ENCODE measurements at places on chromosomes 3 and 15. TPM values are rescaled to one million over a fixed set of nuclear protein-coding genes. Genes with fewer than 3 reads are reported as not detected.
A peak's percentile ranks its signal among the peaks of the same experiment; 100 is the strongest.

The MORC1 gene
- not detected for total RNA-seq

The NPHP3 gene
- 30.1 TPM for total RNA-seq

The BCL2A1 gene
- 1.8 TPM for total RNA-seq

The RASGRF1 gene
- total RNA-seq, result 0.24 TPM

The CEMIP gene
- total RNA-seq, result 1.2 TPM

The NR1I2 gene
- not detected for total RNA-seq

The TRH gene
- total RNA-seq, result not detected

The ULK4 gene
- total RNA-seq, result 15.8 TPM

The CCR5 gene
- total RNA-seq, result 1.2 TPM

DNA sequence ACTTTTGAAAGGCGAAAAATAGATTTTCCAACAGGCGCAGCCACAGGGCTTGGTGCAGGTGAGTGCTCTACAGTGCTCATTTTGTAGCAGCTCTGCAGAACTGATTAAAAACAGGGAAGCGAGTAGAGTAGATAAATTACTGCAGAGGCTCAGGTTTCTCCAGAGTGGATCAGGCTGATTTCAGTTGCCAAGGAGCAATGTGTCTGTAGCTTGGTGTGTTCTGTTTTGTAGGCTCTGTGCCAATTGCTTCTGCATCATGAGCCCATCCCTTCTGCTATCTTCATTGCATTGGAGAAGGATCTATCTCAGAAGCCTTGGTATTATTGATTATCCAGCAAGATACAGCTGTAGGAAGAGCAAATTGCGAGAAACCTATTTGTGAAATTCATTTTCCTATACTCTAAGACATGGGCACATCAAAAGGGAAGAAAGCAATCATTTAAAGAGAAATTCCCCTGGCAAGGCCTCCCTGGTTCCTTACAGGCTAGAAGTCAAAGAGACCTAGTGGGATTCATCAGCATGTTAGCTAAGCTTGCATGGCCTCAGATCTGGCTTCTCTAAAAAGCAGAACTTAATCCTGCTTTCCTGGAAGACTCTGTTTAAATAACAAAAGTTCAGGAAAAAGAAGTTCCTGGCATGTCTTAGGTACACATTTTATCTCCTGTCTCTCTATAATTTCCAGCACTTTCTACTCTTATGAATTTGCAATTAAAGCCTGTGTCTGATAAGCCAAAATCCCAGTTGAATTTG, 432.4 kb upstream of the ATP10A start:
- no peak for DNase-seq

- no peak for DNase-seq
These were observed 29.5 kb upstream of the MGA start for GRCh38 chr15:41630616-41631217.

DNA sequence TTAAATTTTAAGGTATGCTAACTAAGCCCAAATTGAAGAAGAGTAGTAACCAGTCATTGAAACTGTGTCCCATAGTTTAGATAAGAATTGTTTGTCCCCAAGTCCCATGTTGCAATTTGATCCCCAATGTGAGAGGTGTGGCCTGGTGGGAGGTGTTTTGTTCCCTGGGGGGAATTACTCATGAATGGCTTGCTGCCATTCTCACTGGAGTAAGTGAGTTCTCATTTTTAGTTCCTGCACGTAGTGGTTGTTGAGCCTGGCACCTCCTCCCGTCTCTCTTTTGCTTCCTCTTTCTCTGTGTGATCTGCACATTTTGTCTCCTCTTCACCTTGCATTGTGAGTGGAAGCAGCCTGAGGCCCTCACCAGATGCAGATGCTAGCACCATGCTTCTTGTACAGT, 1271.0 kb downstream of the NSUN3 start:
- no peak for DNase-seq

GRCh38 chr15:69557020-69557706, 104.5 kb downstream of the RPLP1 start:
- peak; percentile 30 for DNase-seq

DNA sequence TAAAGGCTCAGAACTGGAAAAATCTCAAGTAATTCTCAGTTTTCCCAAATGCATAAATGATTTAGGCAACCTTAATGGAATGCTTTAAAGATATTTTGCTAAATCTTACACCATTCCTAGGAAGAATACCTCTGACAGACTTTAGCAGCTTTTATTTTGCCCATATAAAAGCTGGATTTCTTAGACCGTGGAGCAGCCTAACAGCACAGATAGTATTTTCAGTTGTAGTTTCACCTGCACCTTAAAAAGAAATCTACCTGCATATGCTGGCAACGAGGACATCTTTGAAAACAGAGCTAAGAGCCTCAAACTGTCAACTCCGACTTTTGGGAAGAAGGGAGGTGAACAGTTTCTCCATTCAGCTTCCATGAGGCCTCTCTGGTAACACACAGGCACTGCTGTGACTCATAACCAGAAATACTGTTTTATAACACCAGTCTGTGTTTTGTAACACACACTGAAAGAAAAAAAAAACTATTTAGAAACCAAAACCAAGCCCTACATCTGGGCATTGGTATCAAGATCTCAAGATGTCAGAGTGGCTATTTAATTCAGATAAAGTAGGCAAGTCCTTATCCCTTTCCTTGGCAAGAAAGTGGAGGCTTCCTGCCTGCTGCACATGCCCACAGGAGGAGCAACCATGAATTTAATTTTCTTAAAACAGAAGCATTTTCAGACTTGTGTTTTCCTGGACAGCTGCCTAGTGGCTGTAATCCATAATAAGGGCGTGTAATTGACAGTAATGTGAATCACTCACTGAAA, 181.5 kb upstream of the ICE2 start:
- DNase-seq, result no peak

- peak; percentile 31 for DNase-seq
These were observed 3.7 kb downstream of the PBRM1 start for GRCh38 chr3:52682016-52682415.

- DNase-seq, result no peak
These were observed 193.1 kb upstream of the LRRFIP2 start for GRCh38 chr3:37367436-37367835.

- DNase-seq, result no peak
These were observed 125.8 kb downstream of the PGPEP1L start for GRCh38 chr15:98881526-98882520.

- no peak for DNase-seq
These were observed 44.0 kb downstream of the ZBTB38 start for GRCh38 chr3:141412087-141412935.

GRCh38 chr3:22928216-22929110, 274.7 kb upstream of the UBE2E2 start:
- DNase-seq, result no peak

DNA sequence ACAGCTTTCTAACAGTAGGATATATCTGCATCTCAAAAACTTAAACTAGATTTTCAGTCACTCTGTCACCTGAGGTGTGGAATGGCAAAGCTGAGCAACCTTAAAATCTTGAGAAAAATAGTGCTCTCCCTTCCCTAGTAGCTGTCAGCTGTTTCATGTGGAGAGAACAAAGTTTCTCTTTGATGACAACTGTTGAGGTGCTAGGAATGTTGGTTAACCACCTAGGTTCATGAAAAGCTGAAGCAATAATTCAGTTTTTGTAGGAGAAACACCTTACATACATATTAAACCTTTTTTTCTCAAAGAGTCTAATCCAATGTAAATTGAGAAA, 40.8 kb downstream of the TCF12 start:
- DNase-seq, result no peak

- DNase-seq, result no peak
These were observed 1.8 kb upstream of the TGFBR2 start for GRCh38 chr3:30604558-30604957.

- DNase-seq, result no peak
These were observed 701.8 kb upstream of the CFAP20DC start for GRCh38 chr3:59751606-59752005.

DNA sequence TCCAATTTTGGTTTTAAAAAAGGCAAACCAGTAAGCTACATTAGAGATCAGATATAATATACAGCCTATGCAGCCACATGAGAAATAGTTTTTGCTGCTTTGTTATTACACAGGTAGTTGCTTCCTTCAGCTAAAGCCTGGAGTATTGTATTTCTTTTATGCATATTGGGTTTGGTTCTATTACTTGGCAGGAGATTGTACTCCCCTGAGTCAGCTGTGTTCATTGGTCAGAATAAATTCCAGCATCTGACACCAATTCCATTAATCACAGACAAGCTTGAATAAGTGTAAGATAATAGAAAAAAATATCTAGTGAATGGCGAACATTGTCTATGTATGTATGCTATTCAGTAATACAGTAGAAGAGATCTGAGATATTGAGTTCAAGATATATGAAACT, 26.1 kb upstream of the ZCWPW2 start:
- DNase-seq, result no peak

GRCh38 chr15:74584779-74585178, 30.9 kb upstream of the CLK3 start:
- no peak for DNase-seq

DNA sequence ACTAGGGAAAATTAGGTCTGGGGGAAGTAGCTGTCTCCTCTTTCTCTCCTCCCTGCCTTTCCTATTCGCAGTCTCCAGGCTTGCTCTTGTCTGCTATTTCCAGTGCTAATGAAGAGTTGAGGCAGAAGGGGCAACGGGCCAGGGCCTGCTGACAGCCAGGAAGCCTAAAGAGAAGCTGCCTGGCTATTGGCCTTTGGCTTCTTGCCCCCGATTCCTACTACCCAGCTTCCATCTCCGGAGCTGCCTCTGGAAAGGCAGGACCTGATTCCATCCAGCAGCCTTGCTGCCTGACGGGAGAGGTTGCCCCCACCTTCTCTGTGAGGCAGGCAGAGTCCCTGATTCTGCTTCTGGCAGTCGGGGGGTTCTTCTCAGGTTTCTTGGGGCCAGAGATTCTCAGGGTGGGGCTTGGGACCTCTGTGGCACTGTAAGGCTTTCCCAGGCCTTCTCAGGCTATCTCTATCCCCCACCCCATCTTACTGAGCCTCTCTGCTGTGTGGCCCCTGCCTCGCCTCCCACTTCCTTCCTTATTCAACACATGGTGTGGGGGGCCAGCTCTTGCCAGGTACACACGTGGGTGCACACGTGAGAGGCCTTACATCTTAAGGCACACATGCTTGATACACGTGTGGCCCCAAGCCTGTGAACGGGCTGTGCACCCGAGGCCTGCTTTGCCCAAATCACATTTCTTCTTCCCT, 18.2 kb upstream of the JMJD7 start:
- DNase-seq, result no peak

DNA sequence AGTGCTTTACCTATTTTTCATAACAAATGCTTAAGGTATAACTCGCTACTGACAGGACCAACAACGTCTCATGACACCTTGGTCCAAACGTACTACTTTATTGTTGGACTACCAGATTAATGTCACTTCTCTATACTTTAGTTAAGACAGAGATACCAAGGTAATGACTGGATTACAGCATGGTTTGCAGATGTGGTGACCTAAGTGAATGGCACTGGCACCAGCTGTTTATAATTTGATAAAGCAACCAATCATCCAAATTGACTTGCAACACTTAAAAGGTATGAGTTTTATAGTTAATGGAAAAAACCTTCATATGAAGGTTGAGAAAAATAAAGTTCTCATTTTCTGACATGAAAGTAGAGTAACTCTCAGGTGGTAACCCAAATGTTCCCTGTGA, 209.0 kb downstream of the NEK10 start:
- no peak for DNase-seq

DNA sequence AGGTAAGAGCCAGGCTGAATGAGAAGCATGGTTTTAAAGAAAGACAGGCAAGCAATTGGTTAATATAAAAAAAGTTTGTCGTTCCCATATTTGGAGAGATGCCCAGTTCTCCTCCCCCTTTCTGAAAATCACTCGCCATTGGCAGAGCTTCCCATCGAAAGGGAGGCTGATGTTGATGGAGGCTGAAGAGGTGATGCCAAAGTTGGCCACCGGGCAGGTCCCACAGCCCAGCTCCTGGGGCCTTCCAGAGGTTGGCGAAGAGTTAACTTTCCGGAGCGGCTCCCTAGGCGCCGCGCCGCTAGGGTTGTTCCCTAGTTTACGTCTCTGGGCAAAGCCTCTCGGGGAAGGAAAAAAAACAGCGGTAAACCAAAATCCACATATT, 793 bp downstream of the PCOLCE2 start:
- DNase-seq, result no peak

GRCh38 chr3:119173325-119173724, at the start of gene UPK1B:
Gene UPK1B (plus strand): TSS chr3:119173598. CDS start chr3:119186742, 13,144 bp downstream.
- no peak for DNase-seq

DNA sequence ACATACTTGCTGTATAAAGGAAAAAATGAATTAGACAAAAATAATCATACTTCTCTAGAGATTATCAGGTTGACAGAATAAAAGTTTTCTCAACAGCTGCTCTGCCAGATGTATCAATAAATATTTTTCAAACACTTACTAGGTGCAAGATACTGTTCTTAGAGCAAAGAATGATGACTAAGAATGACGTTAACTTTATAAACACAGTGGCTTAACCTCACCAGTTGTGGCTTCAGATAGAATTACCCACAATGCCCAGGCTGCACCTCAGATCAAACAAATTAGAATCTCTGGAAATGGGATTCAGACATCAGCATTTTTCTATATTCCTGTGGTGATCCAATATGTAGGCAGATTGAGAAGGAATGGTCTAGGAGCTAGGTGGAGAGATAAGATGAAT, 422.4 kb upstream of the ATP11B start:
- DNase-seq, result no peak

GRCh38 chr3:27559835-27560234, 75.7 kb upstream of the SLC4A7 start:
- no peak for DNase-seq

GRCh38 chr3:171419457-171419856, 40.7 kb downstream of the TNIK start:
- no peak for DNase-seq

DNA sequence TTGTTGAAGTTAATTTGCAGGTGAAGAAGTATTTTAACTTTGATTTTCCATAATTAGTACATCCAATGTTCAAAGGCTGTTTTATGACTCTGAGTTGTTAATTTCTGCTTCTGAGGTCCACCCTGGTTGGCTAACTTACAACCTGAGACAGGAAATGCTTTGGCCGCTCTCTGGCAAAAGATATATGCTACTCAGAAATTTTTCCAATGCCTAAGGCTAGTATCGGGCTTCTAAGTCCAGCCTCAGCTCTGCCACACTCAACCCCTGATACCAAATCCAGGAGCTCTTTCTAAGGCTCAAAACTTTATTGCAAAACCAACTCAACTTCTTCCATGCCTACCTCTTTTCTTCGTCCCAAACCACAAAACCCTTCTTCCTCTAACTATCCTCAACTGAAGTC, 192.9 kb downstream of the NEK10 start:
- DNase-seq, result no peak

DNA sequence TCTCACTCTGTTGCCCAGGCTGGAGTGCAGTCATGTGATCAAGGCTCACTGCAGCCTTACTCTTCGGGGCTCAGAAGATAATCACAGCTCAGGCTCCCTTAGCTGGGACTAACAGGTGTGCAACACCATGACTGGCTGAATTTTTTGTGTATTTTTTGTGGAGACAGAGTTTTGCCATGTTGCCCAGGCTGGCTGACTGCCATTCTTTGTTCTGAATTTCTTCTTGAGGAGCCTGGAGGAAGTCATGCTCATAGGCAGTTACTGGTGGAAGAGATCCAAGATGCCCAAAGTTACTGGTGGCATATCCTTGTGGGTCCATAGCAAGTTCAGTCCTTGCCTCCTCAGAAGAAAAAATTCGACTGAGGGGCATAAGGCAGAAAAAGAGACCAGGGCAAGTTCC, 16.6 kb upstream of the UBP1 start:
- no peak for DNase-seq

- DNase-seq, result no peak
These were observed 10.2 kb upstream of the DLG1 start for GRCh38 chr3:197308591-197308990.

Measured in omental fat pad (tissue), 4 donors.